ENCODE measurements at places on chromosomes 5 and 9.
A peak's percentile ranks its signal among the peaks of the same experiment; 100 is the strongest.

DNA sequence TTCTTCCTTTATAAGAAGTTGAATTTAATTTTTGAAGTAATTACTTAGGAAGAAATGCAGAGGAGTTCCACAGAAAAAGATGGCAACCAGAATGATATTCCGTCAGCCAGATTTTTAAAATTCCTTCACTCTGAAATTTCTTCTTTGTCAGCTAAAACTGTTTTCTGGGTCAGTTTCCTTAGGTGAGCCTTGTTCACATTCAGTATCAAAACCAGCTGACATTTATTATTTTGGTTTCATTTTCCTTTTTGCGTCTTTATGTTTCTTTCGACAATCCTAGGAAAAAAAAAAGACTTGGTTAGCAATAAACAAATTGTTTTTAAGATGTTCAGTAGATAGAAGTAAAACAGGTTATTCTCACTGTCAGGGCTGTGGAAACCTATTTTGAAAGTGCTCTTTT lies 4.1 kb upstream of the IARS1 start:
- DNase-seq, result no peak

DNA sequence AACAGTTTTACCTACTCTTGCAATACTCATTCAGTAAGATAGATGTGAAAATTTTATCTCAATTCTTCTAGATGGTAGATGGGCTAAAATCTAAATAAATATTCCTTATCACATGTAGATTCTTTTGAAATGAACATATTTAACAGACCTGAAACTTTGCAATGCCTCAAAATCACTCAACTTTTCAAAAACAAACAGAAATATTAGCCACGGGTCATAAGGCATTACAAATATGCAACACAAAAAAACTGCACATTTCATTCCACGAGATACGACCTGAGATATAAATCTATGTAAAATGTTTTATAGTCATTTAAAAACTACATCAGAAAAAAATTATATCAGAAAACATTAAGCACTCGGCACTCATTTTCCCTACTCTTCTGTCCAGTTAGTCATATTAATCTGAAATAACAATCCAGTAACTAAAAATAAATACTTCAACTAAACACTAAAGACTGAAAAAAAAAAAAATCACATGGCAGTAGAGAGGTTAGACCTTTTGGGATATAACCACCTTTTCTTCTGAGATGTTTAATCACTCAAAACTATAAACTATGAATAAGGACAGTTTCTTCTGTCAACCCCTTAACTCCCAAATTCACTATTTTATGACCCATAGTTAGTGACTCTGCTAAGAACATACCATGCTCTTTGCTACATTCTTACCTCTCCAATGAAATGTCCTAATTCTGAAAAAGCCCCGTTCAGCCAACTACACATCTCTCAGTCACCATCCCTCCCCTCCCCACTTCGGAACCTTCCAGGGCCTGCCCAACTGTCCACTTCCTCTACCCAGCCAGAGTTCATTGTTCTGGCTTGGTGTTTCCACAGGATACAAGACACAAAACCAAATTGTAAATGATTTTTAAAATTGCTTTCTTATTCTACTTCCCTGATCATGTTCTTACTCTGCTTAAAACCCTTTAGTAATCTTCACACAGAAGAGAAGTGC lies 6.4 kb downstream of the HOMER1 start:
- DNase-seq, result no peak

DNA sequence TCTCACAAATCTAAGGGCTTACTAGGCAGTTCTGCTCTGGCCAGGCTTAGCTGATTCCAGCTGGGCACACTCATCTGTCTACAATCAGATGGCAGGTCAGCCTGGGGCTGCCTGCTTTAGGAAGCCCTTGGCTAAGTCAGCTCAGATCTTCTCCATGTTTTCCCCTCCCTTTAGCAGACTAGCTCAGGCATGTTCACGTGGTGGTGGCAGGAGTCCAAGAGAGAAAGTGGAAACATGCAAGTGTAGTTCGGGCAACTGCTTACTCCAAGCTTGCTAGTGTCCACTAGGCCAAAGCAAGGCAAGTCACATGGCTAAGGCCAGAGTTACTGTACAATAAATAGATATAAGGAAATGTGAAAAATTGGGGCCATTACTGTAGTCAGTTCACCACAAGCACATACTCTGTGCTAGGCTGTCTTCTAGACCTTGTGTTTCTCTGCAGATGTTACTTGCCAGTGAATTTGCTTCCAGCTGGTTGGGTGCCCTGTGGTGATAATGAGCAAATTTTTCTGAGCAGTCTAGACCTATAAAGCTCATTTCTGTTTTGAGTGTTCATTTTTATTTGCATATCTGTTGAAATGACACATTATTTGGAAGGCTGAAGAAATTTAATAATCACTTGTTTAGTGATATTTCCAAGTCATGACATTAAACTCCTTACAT lies 38.3 kb downstream of the RECK start:
- DNase-seq, result no peak

DNA sequence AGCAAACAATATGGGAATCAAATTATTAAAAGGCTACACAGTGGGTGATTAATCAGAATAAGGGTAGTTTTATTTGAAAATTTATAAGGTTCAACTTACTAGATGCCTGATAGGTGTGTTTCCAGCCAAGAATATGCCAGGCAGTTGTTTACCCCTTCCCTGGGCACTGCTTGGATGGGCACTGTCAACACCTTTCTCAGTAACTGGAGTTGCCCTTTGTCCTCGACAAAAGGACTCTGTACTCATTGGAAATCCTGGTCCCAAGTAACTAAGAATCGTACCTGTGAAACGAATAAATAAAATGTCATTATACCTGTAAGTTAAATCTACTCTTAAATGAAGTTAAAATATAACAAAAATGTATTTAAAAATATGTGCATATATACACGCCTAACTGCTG lies 15.0 kb downstream of the ANKRD34B start:
- no peak for DNase-seq

DNA sequence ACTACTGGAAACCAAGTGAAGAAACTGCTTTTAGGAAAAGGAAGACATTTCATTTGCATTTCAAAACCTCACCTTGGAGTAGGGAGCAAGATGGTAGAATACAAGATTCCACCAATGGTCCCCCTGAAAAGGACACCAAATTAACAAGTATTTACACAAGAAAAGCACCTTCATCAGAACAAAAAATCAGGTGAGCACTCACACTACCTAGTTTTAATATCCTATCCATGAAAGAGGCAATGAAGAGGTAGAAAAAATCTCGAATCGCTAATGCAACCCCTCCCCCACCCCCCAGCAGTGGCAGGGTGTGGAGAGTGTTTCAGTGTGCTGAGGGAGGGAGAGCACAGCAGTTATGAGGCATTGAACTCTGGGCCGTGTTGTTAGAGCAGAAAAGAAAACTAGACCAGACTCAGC lies 1397.0 kb upstream of the C9orf72 start:
- no peak for DNase-seq

DNA sequence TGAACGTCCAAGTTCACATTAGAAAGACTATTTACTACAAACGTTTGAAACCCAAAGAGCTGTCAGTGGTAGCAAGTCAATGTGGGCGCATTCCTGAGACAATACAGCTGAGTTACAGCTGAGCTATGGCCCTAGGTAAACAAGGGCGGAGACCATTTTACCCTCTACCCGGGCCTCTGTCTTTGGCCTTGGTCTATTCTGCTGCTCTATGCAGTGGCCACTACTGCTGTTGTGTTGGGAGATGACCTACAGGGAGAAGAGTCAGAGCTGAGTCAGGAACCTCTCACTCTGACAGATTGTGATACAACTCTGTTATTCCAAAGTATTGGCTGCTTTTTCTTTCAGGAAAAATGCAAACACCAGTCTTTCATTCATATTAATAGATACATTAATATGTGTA lies 700.6 kb downstream of the SEMA5A start:
- DNase-seq, result no peak

DNA sequence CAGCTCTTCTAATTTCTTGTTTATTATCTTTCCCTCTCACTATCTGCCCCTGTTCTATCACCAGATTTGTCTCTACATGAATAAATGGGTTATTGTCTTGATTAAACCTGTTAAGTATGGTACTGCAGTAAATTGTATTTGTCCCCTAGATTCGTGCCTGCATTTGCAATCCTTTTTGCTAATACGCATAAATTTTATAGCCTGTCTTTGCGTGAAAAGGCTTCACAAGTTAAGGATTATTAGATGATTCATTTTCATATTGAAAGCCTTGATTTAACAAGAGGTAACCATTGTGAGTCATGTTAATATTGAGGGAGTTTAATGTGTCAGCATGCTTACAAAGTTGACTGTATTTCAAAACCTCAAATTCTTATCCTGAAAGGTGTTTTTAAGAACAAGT lies 204.6 kb downstream of the PCSK1 start:
- no peak for DNase-seq

- DNase-seq, result no peak
Measured at GRCh38 chr5:38680094-38680825, 123.8 kb upstream of the LIFR start.

DNA sequence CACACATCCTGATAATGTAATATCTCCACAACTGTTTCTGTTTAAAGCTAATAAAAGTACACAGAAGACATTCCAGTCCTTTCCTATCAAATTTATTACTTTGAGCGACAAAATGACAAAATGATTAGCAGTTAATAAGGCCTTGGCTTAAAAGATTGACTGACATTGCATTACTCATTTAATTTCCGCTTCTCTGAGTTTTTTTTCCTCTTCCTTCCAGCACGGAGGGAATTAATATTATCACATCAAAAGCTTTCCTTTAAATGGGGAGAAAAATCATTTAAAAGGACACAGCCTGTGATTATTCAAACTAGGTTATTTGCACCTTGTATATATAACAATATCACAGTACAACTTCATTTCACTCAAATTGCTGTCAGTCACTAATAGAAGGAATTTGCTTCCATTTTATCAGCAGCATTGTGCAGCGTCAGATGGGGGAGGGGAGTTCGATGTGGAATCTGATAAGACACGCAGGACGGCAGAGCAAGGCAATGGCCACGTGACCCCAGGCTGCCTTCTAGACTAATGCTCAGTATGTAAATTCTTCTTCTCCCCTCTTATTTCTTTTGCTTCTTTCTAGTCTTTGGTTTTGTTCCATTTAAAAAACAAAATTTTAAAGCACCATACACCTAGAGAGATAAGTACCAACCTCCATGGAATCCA lies 400.5 kb downstream of the IRX1 start:
- DNase-seq, result no peak

GRCh38 chr9:129318121-129319075 lies 140.3 kb upstream of the IER5L start:
- no peak for DNase-seq

- DNase-seq, result no peak
Measured at GRCh38 chr5:137935190-137935589, 45.9 kb downstream of the PKD2L2 start.

DNA sequence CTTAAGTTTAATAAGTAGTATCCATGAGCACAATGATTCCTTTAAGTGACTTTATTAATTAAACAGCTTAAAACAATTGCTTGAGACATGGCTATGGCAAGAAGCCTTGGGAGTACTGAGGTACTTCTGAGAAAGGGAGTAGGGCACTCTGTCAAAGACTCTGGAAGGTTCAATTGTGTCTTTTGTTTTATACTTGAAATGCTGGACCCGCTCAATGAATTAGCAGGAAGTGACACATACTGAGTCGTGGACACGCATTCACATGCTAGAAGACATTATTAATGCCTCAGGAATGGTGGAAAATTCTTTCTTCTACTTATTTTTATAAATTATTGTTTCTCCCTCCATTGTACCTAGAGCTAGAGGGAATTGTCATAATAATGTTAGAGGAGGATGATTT lies 347.3 kb upstream of the ZNF608 start:
- no peak for DNase-seq

- no peak for DNase-seq
Measured at GRCh38 chr5:175745210-175745609, 87.3 kb downstream of the HRH2 start.

GRCh38 chr9:135939351-135940265 lies 21.6 kb downstream of the UBAC1 start:
- DNase-seq, result peak; percentile 36

GRCh38 chr9:18881758-18882157 lies 151.3 kb downstream of the SAXO1 start:
- DNase-seq, result no peak

DNA sequence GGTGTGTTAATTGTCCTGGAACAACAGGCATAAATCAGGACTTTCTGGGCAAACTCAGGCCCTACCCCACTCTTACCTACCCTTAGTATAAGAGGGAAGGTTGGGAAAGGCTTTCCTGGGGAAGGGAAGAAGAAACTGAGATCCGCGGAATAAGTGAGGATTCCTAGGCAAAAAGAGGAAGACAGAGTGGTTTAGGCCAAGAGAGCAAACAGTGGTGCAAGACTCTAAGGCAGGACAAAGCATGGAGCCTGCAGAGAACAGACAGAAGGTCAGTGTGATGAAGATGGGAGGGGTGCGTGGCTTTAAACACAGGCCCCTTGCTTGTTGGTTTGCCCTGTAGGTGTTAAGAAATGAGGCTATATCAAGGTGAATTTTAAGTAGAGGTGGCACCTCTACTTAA lies 69.4 kb downstream of the TMC1 start:
- no peak for DNase-seq

GRCh38 chr5:137995749-137996128 lies 37.1 kb downstream of the FAM13B start:
- no peak for DNase-seq

DNA sequence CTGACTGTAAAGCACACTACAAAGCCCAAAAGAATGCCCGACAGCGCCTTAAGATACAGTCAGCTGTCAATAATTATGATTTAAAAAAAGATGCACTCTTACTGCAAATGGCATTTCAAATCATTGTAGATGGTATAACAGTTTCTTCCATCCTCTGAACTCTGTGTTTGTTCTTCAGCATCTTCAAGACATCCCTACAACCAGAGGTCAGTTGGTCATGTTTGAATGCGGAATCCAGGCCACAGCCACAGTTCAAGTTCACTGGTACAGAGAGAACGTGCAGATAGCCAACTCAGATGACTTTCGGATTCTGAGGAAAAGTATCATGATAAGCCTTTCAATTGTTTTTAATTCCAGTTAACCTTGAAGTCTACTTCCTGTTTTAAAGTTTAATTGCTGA lies 8.7 kb upstream of the MYOT start:
- DNase-seq, result no peak

DNA sequence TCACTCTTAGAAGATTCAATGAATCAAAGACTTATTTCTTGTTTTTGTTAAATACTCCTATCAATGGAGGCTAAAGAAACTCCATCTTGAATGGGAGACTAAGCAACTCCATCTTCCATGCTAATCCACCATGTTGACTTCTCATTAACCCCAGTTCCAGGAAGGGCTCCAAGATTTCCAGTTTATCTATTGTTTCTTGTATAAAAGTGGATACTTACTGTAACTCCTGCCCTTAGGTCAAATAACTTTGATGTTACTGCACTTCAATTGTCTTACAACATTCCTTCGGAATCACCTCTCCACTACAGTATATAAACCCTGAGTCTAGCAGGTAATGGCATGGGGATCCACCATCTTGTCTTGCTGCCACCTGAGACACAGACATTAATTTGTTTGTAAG lies 63.0 kb downstream of the PUM3 start:
- no peak for DNase-seq

- DNase-seq, result no peak
Measured at GRCh38 chr9:12863618-12864017, 88.8 kb downstream of the LURAP1L start.

All from stimulated activated CD8-positive, alpha-beta memory T cell treated with anti-CD3 and anti-CD28 coated beads, Interleukin-15, amount 100 ng/mL, for 4 hours (primary cell).